ENCODE measurements at places on chromosomes 4 and X.

DNA sequence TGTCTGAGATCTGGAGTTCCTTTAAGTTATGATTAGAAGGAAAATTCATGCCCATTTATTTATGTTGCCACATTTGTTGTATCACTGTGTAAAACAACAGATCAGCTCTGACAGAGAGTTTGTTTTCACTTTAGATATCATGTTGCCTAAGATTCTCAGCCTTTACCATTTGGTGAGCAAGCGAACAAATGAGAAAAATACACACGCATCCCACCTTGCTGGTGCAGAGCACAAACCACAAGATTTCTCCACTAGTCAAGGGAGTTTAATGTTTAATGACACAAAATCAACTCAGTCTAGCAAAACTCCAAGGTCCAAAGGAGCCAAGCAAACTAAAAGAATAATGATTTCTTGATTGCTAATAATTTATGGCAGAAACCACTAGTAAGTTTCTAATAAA is 27.7 kb downstream of the FGF5 start:
- no peak for DNase-seq

DNA sequence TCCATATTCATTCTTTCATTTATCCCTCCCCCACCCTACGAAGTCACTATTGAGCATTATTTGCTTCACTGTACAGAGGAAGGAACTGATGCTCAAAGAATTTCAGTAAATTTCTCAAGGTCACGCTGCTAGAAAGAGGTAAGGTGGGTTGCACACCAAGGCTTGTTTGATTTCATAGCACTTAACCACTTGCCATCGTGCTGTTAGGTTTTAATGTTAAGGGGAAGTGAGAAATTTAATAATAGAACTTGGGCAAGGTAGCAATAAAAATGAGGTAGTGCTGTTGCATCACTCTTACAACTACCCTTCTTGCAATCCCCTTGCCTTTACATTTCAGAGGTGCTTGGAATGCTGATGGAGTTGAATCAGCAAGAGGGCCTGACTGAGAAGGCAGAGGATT is 343.1 kb downstream of the MID1IP1 start:
- DNase-seq = no peak

DNA sequence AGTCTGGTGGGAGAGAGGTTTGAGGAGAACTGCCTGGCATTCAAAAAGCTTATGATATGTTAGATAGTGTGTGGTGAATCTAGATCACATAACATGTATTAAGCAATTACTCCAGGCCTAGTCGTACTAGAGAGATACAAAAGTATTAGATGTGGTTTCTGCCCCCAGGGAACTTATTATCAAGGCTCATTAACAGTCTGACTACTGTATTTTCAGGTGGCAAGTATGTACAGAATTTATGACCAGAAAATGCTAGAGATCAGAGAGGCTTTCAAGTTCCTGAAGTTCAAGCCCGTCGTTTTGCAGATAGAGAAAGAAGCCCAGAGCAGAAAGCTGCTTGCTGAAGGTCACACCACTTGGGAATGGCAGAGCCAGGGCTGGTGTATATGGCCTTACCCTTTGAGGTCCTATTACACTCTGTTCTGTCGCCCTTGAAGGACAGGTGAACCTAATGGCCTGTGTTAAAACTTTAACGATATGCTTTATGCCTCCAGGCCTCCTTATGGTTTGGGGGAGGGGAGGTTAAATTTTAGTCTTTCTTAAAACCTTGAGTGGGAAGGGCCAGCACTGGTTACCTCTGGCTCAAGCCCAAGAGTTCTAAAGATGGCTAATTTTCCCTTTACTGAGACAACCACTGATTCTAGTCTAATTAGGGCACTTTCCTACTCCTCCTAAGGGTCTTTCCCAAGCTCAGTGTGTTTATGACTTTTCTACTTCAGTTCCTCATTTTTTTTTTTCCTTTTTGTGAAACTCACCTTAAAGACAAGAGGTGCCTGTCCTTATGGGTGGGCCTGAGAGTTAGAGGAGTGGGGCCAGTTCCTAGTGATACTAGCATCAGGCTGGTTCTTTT is 19.9 kb downstream of the TMEM164 start:
- DNase-seq = no peak

DNA sequence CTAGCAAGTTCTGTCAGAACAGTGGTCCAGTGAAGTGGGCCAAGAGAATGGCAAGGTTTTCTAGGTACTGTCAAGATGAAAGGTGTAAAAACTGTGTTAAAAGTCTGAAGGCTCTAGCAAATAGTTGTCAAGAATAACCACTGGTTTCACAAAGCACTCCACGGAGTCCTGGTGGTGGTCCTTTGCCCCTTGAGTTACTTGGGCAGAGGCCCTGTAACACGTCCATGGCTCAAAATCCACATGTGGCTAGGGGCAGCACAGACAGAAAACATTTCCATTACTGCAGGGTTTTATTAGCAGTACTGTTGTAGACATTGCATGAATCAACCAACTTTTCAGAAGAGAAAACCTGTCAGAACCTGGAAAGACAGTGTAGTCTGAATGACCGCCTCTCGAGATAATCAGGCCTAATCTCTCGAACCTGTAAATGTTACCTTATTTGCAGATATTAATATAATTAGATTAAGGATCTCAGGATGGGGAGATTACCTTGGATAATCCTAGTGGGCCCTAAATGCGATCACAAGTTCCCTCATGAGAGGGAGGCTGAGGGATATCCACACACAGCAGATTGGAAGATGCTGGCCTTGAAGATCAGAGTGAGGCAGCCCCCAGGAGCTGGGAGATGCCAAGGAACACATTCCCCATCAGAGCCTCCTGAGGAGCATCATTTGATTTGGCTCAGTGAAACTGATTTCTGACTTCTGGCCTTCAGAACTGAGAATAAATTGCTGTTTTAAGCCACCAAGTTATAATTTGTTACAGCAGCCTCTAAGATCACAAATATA is 34.7 kb downstream of the ERVMER34-1 start:
- no peak for DNase-seq

DNA sequence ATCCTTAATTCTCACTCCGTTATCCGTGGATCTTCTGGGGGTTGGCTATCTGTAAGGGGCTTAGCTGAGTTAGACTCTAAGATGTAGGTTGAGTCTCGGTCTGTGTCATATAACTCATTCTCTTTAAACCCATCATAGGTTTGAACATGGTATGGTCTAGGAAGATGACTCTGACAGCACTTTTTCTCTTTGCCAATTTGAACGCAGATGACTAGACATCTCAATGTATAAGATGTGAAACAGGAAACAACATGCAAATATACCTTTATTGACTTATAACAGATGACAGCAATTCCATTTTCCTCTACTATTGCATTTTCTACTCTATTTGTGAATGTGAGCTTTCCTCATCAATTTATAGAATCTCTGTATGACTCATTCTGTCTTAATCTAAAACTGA is 634.8 kb upstream of the MAGEB2 start:
- DNase-seq = no peak

DNA sequence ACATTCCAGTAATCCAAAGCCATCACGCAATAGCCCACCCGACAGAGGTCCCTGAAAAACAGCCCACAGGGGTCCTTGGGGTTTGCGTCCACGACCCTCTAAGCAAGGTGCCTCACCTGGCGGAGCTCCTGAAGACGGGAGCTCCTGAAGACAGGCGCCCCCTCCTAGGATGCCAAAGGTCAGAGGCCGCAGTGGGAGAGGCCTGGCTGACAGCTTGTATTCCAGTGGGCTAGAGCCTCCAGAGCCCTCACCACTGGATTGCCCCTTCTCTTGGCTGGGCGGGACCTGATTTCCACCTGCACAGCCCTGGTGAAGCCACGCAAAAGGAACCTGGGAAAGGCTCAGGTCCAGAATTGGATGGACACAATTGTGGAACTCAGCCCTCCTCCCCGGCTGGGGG is 29.7 kb upstream of the WFS1 start:
- no peak for DNase-seq

- no peak for DNase-seq
Measured at GRCh38 chr4:111937368-111937767, 207.9 kb upstream of the FAM241A start.

DNA sequence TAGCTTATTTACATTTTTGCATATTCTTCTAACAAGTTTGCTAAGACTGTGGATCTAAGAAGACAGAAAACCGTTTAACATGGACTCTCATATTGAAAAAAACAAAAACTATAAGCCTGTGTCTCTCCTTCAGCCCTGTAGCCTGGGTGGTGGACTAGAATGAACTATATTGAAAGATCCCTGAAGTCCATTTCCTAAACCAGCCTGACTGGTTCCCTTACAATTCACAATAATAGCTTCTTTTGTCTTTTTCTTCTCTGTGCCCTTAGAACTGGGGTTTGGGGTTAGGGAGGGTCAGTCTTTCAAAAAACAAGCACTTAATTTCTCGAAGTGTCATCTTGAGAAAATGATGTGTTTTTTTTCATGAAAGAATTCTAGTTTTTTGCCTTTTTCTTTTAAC is 59.0 kb downstream of the GSTCD start:
- no peak for DNase-seq

- no peak for DNase-seq
Measured at GRCh38 chr4:47830265-47831025, 7.4 kb downstream of the CORIN start.

GRCh38 chr4:88283661-88284438 is 511 bp downstream of the PPM1K start:
- peak; percentile 67 for DNase-seq
